T-helper 17 cell (primary cell): ENCODE measurements at places on chromosomes 7 and 10.

DNA sequence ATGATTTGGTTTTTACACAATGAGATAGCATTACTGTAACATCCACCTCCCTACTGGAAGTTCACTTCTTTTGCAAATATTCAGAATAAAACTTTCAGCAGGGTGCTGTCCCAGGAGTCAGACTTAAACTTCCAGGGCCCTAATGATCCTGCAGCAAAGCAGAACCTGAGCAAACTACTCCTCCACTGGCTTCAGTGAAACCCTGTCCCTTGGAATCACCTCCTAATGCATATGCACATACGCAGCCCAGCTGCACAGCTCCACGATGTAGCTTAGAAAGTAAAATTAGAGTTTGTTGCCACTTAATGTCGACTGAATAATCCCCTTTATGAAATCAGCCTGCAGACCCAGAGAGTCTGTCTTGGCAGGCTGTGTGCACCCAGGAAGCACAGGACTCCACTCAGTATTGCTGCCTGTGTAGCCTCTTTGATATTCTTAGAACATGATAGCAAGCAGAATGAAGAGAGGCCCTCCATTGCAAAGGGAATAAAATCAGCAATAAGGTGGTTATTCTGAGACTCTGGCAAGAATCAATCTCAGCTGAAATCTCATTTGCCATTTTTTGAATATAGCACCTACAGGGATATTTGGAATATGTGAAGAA is 1.6 kb downstream of the NPSR1 start:
- no peak for DNase-seq

GRCh38 chr7:105149827-105150226 is 135.8 kb downstream of the KMT2E start:
- DNase-seq = no peak

DNA sequence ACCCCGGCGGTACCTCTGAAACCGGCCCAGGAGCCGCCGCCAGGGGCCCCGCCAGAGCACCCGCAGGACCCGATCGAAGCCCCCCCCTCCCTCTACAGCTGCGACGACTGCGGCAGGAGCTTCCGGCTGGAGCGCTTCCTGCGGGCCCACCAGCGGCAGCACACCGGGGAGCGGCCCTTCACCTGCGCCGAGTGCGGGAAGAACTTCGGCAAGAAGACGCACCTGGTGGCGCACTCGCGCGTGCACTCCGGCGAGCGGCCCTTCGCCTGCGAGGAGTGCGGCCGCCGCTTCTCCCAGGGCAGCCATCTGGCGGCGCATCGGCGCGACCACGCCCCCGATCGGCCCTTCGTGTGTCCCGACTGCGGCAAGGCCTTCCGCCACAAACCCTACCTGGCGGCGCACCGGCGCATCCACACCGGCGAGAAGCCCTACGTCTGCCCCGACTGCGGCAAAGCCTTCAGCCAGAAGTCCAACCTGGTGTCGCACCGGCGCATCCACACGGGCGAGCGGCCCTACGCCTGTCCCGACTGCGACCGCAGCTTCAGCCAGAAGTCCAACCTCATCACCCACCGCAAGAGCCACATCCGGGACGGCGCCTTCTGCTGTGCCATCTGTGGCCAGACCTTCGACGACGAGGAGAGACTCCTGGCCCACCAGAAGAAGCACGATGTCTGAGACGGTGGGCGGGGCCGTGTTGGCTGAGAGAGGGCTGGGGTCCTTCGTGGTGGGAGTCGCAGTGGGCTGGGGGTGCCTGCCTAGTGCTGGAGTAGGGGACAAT is 3.8 kb downstream of the REPIN1 start:
- DNase-seq = no peak

- no peak for DNase-seq
These were observed 311.3 kb downstream of the TCERG1L start for GRCh38 chr10:131000244-131000643.

DNA sequence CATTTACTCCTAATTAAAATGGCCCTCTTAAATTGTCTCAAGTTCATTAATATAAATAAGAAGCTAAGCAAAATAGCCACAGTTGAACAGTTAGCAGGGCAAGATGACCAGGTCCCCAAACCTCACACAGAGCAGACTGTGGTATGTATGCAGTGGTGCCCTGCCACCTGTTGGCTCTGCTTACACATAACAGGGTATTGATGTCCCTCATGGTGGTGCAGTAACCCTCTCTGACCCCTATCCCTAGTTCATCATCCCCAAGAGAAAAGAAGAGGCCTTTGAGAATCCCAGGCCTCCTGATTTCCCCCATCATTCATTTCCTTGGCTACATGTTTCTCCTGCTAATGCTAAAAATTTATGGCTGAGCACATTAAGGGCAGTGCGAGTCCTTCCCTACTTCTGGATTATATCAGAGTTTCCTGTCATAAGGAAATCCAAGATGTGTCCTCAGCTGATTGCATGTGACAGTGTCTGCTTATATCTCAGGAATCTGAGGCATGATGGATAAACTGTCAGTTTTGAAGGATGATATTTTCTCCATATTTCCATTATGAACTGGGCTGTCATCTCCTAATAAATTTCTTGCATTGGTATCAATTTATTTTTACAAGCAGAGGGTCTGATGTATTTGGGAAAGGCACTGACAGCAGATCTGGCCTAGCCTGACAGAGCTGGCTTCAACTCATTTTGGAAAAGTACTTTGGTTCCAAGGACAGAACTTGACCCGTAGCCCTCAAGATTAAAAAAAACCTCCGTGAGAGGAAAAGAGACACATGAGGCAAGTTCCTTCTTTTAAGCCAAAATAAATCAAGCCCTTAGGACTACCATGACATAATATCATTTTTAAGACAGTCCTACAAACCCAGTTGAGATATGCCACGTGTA is 880.6 kb downstream of the LRMDA start:
- DNase-seq = no peak

DNA sequence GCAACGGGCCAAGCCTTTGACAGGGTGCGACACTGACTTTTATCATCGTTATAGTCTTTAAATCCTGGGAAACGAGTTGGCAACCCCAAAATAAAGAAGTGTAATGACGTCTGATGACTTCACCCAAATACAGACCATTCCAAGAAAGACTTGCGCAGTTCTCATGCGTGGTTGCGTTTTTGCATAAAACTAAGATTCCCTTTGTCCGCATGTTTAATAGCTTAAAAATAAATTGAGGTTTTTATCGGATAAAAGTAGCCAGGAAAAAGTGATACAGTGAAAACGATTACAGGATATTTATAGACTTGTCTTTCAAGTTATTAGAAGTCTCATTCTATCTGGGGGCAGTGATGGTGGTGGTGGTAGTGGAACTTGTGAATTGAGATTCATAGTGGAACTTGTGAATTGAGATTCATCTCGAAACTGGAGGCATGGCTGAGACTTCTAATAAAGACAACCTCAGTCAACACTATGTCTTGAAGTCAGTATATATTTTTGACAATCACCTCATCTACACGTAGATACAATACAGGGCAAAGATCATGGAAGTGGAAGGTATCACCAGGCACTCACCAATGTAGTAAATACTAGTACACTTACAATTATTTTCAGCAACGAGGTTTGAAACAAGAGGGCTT is 1.2 kb upstream of the NAMPT start:
- no peak for DNase-seq
